NB4 (cell line): ENCODE measurements at places on chromosomes 11 and 22.

DNA sequence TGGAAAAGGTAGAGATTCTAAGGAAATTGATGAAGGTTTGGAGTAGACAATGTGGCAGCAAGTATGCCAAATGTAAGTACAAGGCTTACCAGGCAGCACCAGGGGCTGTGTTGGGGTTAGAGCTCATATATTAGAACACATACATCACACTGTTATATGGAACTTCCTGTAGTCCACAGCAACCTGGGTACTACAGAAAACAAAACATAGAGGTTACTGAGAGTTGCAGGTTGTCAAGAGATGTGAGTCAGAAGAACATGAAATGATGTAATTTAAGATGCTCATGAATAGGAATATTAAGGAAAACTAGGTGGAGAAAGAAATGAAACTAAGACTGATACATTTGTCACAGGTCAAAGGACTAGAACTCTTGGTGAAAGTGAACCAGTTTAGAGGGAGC, 22.0 kb downstream of the FAT3 start:
- no peak for DNase-seq

DNA sequence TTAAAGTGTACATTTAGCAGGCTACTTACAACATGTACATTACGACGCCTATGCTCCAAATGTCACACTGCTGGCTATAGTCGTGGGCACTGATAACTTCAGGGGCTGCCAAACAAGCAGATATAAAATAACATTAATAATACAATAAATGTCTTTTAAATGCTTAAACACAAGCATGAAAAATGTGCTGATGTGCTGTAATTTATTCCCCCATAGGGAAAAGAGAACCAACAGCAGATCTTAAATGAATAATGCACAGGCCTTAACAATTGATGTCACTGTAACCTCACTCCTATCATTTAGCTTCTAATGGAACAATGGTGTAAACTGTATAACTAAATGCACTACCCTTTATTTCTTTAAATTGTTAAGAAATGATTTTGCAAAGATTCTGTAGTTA, 153.4 kb downstream of the STK33 start:
- no peak for DNase-seq

DNA sequence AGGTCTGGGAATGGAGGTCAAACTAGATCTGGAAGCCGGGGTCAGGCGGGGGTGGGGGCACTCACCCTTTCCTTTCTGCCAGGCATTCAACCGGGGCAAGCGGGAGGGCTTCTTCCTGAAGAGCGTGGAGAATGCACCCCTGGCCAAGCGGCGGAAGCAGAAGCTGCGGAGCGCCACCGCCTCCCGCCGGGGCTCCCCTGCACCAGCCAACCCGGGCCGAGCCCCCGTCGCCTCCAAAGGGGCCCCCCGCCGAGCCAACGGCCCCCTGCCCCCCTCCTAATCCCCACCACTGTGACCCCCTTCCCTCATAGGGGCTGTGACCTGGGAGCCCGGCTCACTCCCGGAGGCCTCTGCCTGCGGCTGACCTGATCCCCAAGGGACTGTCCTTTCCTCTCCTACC, 12.2 kb downstream of the RPS6KA4 start:
- DNase-seq: peak; percentile 87

- DNase-seq: no peak
These were observed 195.2 kb upstream of the TMEM45B start for GRCh38 chr11:129620237-129621104.

DNA sequence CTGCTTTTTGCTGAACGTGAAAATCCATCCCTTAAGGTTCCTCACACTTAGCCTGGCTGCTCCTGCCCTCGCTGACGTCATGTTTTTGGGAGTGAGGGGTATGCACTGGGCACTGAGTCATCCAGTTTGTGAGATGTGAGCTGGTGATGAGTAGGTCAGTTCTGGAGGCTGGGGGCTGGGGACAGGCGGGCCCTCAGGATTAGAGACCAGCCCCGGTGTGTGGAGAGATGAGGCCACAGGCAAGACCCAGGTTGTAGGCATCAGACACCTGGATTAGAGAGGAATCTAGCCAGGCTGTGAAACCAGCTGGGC, 9.2 kb downstream of the KCNC1 start:
- DNase-seq: no peak

DNA sequence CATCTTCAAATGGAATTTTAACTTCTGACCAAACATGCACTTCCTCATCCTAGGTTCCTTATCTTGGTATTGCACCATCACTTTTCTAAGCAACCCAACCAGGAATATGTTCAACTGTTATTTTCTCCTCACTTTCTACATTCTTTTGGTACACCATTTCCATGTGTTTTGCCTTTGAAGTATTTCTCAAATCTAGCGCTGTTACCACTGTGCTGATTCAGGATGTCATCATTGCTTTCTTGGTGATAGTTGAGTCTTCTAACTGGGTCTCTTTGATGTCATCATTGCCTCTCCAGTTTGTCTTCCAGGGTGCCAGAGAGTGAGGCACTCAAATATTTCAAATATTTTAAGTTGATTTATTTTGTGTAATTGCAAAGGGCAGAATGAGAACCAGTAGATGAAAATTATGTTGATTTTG, 47.5 kb downstream of the HORMAD2 start:
- peak; percentile 28 for DNase-seq

DNA sequence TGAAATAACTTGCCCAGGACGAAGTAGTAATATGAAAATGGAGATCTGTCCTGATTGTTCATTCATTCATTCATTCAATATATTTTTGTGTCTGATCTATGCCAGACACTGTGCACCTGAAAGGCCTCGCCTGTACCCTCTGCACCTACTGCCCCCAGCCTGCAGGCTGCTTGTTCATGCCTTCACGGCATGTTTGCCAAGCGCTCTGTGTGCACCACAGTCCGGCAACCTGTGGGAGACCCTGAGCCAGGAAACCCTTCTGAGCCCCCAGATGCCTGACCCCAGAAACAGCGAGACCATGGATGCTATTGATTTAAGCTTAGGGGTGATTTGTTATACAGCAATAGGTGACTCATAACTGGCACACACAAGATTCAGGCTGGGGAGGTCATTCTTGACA, 47.0 kb downstream of the RTL6 start:
- DNase-seq: no peak

GRCh38 chr11:120996973-120997372, 26.9 kb upstream of the TBCEL start:
- no peak for DNase-seq

GRCh38 chr11:69928121-69928520, 108.9 kb upstream of the FGF3 start:
- DNase-seq: no peak

DNA sequence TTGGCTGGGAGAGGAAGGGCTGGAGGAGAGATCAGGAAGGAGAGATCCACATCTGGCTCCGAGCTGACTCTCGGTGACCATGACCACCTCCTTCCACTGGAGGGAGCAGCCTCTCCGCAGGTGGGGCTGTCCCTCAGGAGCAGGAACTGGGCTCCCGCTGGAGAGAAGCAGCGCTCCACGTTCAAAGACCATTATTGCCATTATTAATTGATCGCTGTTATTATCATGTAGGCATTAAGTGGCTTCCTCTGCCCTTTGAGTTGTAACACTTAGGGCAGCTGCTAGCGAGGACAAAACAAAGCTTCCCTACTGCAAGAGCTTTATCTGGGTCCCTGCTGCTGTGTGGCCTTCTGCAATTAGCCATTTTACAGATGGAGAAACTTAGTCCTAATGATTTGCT, 251.9 kb downstream of the ST3GAL4 start:
- DNase-seq: peak; percentile 51

DNA sequence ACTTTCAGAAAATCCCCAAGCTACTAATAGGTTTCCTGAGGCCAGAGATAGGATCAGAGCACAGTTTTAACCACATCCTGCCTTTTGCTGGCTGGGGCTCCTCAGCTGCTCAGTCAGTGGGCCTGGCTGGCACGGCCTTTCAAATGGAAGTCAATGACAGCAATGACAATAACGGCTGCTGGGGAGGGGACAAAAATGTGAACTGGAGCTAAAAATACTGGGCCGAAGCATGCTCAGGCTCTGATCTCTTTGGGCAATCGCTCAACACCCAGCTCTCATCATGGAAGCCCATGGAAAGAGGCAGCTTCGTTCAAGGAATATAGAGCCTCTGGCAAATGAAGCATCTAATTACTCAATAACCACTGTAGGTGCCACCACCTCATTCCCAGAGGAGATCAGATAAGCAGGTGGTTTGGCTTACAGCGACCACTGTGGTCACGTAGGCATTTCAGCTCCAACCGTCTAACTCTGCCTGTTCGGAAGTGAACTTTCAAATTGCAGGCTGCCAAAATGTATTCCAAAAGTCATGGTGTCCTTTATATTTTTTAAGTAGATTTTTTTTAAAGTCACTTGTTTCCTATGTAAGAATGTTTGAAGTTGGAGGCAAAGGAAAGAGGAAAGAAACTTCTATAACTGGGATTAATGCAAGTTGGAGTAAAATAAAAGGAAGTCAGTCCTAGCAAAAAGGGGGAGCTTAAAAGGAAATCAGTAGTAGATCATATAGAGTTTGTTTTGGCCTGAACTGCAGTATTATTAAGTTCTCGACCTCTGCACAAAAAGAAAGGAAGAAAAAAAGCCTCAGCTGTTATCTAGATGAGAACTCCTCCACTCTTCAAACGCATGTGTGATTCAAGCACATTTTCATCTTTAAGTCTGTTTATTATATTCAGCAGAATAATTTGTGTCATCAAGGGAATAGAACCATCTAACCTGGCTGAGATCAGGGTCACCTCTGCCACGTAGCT, 14.1 kb downstream of the WT1 start:
- DNase-seq: peak; percentile 95

DNA sequence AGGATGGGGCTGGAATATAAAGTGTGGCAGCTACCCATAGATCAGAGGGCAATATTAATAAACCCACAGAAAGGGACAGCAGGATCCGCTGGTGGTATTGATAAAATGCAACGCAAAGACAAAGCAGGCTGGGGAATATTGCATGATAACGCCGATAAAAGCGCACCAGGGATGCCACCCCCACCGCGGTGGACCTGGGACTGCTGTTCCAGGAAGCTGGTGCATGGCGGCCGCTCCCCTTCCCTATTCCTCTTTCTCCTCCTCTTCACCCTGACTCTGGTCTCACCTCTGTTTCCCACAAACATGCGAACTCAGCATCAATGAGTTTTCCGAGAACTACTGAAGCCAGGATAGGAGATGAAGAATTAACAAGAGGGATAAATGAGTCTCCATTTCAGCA, 20.2 kb downstream of the SPATA19 start:
- no peak for DNase-seq

GRCh38 chr11:77819921-77820564, 479 bp downstream of the RSF1 start:
- DNase-seq: peak; percentile 73

DNA sequence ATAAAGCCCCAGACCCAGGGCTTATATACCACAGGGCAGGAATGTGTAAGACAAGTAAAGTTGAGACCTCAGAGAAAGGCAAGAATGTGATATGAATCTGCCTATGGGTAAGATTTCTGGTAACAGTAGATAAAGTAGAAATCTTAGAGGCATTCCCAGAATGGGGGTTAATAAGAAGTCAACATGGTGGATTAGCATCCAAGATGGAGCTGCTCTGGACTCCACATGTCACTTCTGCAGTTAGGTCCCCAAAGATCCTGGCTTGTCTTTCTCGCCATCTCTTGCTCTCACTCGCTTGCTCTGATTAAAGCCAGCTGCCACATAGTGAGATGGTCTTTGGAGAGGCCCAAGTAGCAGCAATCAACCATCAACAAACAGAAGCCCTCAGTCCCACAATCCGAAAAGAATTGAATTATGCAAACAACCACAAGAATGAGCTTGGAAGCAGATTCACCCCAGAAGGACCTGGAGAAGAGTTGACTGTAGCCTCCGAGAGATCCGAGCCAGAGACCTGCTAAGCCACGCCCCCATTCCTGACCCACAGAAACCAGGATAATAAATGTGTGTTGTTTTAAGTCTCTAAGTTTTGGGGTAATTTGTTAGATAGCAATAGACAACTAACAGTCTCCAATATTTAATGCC, 5.4 kb upstream of the C11orf86 start:
- DNase-seq: no peak
